ENCODE measurements at places on chromosomes 2 and 18.

- no peak for DNase-seq
These were observed 163.0 kb downstream of the IRS1 start for GRCh38 chr2:226636586-226636985.

- DNase-seq, result no peak
These were observed 2.5 kb downstream of the CD28 start for GRCh38 chr2:203708846-203709396.

GRCh38 chr2:159703491-159703890 is 8.8 kb upstream of the MARCHF7 start:
- DNase-seq, result no peak

DNA sequence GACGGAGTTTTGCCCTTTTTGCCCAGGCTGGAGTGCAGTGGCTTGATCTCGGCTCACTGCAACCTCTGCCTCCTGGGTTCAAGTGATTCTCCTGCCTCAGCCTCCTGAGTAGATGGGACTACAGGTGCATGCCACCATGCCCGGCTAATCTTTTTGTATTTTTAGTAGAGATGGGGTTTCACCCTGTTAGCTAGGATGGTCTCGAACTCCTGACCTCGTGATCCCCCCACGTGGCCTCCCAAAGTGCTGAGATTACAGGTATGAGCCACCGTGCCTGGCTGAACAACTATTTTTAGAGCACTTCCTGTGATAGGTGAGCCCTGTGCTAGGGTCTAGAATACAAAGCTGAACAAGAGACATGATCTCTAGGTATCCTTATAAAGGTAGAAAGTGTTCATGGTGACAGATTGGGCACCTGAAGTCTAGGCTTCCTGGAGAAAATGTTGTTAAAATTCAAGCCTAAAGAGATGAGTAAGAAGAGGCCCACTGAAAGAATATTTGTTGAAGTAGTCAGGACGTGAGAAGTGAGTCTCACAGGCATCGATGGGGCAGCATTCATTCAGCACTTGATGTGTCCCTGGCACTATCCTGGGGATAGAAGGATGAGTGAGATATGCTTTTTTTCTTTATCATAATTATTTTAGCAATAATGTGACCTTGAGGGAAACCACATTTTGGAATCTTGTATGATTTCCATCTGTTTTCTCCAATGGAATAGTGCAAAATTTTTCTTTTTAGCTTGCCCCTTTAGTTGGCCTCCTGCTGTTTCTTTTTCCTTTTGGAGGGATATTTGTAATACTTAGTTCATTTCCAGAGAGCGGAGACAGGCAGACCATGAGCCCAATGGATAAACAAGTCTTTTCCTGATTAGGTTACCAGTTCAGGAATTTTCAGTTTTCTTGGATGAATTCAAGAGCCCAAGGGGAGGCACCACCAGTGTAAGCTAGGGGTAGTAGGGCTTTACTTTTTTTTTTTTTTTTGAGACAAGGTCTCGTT is 5.1 kb downstream of the ZNF236 start:
- DNase-seq, result no peak

- no peak for DNase-seq
These were observed 33.3 kb upstream of the KLF11 start for GRCh38 chr2:10009811-10010781.

- DNase-seq, result no peak
These were observed 22.0 kb downstream of the HYCC2 start for GRCh38 chr2:201049455-201049854.

GRCh38 chr18:51006948-51007789 is 22.8 kb upstream of the SMAD4 start:
- no peak for DNase-seq

- no peak for DNase-seq
These were observed 34.5 kb upstream of the L3MBTL4 start for GRCh38 chr18:6449213-6449612.

DNA sequence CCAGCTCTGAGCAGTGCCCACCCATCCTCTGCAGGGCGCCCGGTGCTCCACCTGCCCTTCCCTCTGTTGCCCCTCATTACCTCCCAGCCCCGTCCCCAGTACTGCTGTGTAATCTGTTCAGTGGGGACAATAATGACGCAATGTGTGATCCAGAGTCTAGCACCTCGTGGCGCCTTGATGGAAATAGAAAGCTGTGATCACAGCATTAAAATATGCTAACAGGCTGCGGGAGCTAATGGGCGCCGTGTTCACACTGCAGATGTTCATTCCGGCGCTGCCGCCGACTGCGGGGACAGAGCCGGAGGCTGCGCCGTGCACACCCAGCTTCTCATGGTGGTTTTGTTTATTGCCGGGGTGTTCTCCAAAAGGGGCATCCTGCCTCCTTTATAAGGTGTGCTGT is 235.2 kb downstream of the LDLRAD4 start:
- no peak for DNase-seq
